ENCODE measurements at places on chromosomes 11 and 22. TPM values are rescaled to one million over a fixed set of nuclear protein-coding genes. Genes with fewer than 3 reads are reported as not detected.

DNA sequence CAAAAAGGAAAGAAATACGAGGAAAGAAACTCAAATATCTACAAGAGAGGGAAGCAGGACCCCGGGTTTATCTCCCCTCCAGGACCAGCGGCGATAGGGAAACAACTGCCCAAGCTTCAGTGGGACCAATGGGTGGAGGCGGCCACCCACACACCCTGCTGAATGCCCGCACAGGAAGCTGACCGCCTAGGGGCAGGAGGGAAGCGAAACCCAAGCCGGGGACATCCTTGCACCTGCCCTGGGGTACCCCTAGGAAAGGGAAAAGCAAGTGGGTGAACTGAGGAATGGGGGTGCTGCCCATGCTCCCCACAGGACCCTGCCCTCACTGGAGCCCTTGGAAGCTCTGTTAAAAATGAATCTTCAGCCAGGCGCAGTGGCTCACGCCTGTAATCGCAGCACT, 27.6 kb upstream of the HMOX1 start:
- DNase-seq = no peak

DNA sequence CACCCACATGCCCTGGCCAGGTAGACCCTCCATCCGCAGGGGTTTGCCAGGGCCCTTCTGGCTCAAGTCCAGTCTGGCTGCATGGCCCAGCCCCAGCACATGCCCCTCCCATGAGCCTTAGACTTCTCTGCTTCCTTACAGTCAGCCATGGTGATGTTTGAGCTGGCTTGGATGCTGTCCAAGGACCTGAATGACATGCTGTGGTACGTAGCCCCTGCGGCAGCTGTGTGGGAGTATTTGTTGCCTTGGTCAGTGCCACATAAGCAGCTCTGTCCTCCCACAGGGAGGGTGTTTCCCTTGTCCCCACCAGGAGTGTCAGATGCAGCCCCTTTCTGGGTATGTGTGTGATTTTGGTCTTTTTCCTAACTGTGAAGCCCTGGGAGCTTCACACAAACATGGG, 17.5 kb downstream of the CDC45 start:
- DNase-seq = no peak

DNA sequence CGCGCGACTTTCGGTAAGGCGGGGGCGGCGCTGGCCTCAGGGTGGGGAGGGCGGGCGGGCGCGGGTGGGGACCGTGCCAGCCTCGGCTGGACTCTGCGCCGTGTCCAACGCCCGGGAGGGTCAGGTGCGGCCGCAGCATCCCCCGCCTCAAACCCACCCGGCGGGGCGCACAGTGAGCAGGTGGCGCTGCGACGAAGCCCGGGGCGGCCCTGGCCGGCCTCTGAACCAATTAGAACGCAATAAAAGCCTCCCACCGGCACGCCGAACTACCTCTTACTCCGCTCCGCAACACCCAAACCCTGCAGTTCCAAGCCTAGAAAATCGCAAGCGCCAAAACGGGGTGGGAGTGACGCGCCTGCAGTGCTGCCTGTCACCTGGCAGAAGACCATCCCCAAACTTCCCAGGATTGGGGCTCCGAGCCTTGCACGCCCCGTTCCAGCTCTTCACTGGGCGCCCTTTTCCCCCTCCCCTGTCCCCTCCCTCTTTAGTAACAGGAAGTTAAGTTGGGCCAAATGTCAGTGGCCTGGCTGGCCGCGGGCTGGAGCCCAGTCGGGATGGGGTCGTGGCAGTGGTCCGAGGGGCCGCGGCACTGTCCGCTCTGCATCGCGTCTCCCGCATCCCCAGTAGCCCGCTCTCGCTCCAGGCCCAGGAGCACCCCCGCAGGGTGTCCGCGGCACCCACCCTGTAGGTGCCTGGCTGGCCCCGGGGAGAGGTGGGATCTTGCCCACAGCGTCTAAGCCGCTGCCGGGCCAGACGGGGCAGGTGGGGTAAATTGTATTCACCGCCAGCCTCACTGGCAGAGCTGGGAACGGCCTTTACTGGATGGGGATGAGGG, 541 bp downstream of the MICAL2 start:
- no peak for DNase-seq

DNA sequence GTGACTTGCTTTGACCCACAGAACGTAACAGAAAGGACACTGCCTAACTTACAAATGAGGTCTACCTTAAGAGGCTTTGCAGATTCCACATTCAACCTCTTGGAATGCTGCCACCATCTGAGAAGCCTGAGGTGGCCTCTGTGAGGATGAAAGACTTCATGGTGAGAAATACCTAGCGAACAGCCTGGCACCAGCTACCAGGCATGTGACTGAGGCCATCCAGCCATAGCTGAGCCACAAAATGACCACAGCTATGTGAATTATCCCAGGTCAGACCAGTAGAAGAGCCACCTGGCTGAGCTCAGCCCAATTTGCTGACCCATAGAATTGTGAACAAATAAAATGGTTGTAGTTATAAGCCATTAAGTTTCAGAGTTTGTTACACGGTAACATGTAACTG, 37.5 kb downstream of the PPARA start:
- no peak for DNase-seq

GRCh38 chr11:48020092-48020755, 39.9 kb downstream of the PTPRJ start:
- no peak for DNase-seq

GRCh38 chr11:122977470-122978298, 4.0 kb downstream of the BSX start:
- DNase-seq = no peak

DNA sequence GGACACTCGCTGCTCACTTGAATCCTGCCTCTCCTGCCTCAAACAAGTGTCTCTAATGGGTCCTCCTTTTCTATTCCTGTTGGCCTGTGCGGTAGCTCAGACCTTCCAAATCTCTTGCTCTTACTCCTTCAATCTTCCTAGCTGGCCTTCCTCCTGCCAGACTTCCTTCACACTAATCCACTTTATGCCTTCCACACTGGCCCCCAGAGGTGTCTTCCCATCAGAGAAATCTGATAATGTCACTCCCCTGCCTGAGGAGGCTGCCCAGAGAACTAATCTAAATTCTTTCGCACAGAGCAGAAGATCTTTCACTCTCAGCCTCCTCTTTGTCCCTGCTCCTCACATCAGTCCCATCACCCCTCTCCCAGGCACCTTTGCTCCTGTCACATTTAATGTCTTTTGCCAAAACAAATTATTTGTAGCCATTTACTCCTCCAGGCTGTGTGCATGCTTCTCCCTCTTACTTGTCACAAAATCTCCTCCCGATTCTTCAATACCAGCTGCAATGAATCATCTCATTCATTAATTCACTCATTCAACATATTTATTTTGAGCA, 175.7 kb downstream of the MAML2 start:
- no peak for DNase-seq

GRCh38 chr11:32829157-32829679, 509 bp upstream of the PRRG4 start:
- DNase-seq = no peak

GRCh38 chr11:120917559-120918239, 106.2 kb upstream of the TBCEL start:
- no peak for DNase-seq

GRCh38 chr22:31155422-31155821, 4.6 kb upstream of the RNF185 start:
- no peak for DNase-seq

GRCh38 chr22:27626675-27627443, 174.7 kb downstream of the MN1 start:
- no peak for DNase-seq

DNA sequence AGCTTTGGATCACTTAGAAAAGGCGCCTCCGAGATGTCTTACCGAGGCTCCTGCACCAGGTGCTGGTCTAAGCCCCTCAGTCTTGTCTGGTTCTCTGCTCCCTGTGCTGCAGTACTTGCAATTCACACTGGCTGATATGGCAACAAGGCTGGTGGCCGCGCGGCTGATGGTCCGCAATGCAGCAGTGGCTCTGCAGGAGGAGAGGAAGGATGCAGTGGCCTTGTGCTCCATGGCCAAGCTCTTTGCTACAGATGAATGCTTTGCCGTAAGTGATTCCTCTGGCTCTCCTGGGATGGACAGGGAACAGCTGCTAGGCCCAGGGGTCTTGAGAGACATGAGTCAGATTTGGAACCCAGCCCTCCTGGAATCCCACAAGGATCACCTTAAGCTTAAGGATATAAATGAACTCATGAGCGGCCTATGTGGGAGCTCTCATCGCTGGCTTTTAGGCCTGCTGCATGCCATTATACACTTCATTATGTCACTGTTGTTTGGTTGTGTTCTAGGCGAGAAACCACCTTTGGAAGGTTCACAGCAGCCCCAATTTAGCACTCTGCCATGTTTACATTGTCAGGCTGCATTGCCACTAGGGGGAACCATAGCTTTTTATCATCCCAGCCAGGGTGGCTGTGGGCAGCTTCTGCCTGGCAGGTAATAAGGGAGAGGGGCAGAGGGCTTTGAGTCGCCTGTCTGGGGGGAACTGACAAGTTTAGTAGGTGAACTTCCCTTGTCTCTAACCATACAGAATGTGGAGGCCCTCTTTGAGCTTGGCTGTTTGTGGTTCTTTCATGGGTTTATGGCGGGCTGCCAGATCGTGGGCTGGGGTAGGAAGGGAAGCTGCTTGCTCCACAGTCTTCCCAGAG, 8.5 kb downstream of the ACAD8 start:
- no peak for DNase-seq

DNA sequence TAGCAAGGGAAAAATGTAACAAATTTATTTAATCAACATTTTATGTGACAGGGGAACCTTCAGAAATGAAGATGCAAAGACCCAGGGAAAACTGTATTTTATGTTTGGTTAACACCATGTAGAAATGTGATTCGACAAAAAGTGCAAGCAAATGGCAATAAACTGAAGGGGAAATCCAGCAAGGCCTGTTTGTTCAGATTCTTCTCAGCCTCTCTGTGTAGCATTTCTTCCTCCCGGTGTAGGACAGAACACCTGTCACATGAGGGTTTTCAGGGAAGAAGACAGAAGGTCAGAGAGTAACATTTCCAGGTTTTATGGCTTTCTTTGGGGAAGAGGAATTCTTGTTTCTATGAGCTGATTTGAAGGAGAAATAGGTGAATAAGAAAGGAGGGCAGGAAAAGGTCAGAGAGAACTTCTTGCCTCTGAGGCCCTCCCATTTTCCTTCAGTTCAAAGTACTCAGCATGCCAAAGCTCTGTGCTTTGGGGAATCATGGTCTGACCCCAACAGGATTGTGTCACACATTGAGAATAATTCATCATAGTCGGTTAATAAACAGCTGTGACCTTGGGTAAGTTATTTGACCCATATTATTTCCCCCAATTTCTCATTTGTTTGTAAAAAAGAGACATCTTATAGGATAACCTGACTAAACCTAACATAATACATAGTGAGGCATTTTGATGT, 45.5 kb upstream of the ME3 start:
- DNase-seq = no peak

DNA sequence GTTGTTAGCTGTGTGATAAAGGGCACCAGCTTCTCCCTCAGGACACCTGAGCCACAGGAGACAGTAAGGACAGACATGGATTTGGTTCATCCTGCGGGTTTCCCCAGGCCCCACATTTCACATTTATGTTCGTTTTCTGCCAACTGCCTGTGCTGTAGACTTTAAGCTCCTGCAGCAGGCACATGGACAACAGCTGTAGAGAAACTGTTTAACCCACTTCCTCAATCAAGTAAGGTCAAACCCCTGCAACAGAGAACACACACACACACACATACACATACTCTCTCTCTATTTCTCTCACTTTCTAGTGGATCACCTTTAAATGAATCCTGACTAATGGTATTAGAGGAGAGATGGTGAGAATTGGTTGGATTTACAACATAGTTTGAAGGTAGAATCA, 90.7 kb downstream of the C11orf87 start:
- DNase-seq = no peak

GRCh38 chr11:85679576-85679975, 6.4 kb downstream of the CCDC89 start:
- DNase-seq = no peak

DNA sequence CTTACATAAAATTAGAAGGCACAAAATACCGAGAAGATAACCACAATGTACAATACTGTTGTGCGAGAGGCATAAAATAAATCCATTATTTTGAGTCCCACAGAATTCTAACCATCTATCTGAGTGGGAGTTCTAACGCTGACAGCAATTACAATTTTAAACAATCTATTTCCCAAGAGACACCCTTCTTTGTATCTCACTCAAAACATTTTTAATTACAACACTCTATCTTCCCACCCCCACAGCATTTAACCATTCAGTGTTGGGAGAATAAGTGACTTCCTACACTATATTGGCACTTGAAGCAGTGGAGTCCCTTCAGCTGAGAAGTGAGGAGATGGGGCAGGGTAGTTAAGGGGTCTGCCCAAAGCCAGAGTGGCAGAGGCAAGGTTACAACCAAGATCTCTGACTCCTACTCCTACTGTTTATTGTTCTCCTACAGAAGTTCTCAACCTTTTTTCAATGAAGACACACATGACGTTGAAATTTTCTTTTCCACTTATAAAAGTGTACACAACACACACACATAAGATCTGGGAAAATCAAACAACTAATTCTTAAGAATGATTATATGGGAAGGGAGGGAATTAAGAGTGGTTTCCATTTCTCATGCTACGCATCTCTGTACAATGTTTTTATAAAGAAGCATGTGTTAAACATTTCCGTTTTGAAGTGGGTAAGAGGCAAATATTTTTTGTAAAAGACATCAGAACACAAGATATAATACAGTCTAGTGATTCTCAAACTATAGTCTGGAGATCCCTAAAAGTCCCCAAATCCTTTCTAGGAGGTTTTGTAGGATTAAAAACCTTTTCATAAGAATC, 10.9 kb downstream of the SLC25A17 start:
- DNase-seq = no peak

- no peak for DNase-seq
Measured at GRCh38 chr11:3156282-3156660, 8.8 kb downstream of the OSBPL5 start.

- DNase-seq = peak; percentile 57
Measured at GRCh38 chr22:30872285-30873041, 96.1 kb downstream of the MORC2 start.

GRCh38 chr11:36292311-36292722, 3.1 kb upstream of the COMMD9 start:
- DNase-seq = no peak

Gene APOA5
- total RNA-seq = not detected

Gene MIAT
- total RNA-seq = 1.3 TPM

Gene FERMT3
- 7.8 TPM for total RNA-seq

Gene IL18
- 0.70 TPM for total RNA-seq

Gene PHF21A
- total RNA-seq = 43.8 TPM

Gene WNT11
- 9.2 TPM for total RNA-seq

Gene DRD2
- not detected for total RNA-seq

Gene SCGB1C1
- total RNA-seq = not detected
